Hematopoietic multipotent progenitor cell (in vitro differentiated cells): ENCODE measurements at places on chromosomes 4 and X.
A peak's percentile ranks its signal among the peaks of the same experiment; 100 is the strongest.

DNA sequence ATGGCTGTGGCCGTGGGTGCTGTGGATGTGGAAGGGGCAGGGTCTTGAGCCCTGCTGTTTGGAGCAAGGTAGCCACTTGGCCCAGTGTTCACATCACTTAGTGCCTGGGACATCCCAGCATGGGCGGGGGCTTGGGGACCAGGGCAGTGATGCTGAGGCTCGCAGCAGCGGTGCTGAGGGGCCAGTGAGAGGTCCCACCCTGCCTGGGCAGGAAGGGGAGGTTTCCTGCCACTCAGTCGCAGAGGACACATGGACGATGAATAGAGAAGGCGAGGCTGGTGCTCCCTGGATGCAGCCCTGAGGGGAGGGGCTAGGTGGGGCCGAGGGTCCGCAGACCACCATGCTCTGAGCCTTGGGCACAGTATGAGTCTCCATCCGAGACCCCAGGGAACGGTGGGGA is 25.7 kb downstream of the DOK7 start:
- DNase-seq, result no peak

- no peak for DNase-seq
Measured at GRCh38 chrX:132031867-132032266, 8.8 kb downstream of the STK26 start.

GRCh38 chr4:103996637-103997036 is 276.9 kb upstream of the TACR3 start:
- DNase-seq, result no peak

- peak; percentile 41 for DNase-seq
Measured at GRCh38 chr4:139279760-139280620, at the start of gene MGARP. TSS of gene MGARP (minus strand) at chr4:139280225. CDS start at chr4:139280158, 67 bp downstream.

DNA sequence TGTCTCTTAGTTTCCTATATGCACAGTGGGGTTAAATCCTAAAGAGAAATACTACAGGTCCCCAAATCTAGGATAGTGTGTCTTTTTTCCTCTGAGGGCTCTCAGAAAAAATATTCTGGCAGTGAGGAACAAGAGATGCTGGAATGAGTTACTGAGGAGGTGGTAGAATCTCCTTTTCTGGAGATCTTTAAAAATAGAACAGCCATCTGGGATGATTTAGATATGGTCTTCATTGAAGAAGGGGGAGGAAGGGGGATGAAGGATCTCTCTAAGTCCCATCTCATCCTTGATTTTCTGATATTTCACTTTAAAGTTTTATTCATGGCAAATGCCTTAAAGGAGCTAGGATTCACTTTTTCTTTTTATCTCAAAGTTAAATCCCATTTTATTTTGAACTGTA is 235.0 kb downstream of the MAML3 start:
- DNase-seq, result no peak

DNA sequence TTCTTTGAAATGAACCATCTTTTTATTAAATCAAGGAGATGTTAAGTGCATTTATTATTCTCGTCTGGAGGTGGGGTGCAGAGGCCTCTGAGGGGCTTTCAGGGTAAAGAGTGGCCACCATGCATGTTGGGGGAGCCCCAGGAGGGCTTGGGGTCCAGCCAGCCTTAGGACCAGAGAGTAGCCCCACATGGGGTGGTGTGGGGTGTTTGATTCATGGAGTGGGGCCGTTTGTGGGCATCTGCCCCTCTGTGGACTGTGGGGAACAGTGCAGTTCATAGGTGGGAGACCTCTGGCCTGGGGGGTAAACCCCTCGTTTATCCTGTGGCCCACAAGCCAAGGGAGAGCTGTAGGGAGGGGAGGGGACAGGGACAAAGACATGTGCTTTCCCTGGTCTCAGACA is 26.9 kb downstream of the HTRA3 start:
- DNase-seq, result no peak

DNA sequence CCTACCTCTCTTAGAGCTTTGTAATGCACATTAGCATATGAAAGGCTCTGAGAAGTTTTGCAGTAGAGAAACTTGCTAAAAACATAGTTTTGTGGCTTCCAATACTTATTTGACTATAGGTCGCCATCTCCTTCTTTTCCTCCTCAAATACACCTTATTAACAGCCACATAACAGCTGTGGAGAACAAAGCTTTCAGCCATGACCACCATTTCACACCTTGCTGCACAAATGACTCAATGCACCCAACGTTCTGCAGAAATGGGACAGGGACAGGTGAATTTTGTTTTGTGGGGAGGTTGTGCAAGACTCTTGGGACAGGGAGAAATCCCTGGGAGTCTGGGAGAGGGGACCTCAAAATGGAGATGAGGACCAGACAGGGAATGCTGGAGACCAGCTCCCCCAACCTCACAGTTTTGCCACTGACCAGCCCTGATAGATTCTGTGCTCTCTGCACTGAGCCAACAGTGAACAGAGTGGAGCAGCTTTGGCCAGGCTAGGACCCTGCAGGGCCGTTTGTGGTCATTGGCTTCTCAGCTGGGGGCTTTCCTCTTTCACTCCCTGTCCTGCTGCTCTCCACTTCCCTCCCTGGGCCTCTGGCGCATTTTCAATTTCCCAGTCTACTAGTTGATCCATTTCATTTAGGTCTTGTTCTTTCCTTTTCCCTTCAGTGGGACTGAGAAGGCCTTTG is 16.6 kb downstream of the FRMPD3 start:
- DNase-seq, result no peak

- no peak for DNase-seq
Measured at GRCh38 chr4:187504974-187505797, 490.4 kb upstream of the ZFP42 start.

DNA sequence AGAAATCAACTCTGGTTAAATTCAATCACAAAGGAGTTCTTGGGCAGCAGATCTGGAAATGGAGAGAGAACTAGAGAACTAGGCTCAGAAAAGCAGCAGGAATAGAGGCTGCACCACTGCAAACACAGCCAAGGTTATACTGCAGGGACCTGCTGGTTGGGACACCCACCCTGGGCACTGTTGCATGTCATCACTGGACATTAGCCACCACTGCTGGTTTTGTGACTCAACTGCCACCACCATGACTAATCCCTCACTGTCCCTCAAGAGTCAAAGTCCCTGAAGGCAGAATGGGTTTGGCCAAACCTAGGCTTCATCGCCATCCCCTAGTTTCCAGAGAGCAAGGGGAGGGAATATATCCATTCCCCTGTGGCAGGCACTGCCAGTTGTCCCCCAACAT is 38.1 kb upstream of the IRAK1 start:
- DNase-seq, result no peak

DNA sequence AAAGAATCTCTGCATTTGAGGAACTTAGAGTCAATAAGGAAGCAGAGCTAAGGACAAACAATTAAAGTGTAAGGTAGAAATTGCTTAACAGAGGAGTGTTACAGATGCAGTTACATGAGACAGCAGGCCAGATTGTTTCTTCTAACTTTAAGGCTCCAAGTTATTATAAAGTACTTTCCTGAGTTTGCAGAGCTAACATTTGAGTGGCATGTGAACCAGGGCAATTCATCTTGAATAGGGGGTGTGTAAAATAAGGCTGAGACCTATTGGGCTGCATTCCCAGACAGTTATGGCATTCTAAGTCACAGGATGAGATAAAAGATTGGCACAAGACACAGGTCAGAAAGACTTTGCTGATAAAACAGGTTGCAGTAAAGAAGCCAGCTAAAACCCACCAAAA is 7.6 kb upstream of the LNX1 start:
- DNase-seq, result no peak

- DNase-seq, result no peak
Measured at GRCh38 chr4:176013476-176014247, 52.0 kb upstream of the WDR17 start.

GRCh38 chr4:23235628-23236390 is 543.1 kb downstream of the GBA3 start:
- no peak for DNase-seq

GRCh38 chr4:61938250-61938846 is 738.2 kb downstream of the ADGRL3 start:
- no peak for DNase-seq
